ENCODE measurements at places on chromosomes 4 and X.
A peak's percentile ranks its signal among the peaks of the same experiment; 100 is the strongest.

- no peak for DNase-seq
Measured at GRCh38 chr4:68734095-68734494, 63.6 kb upstream of the UGT2B15 start.

DNA sequence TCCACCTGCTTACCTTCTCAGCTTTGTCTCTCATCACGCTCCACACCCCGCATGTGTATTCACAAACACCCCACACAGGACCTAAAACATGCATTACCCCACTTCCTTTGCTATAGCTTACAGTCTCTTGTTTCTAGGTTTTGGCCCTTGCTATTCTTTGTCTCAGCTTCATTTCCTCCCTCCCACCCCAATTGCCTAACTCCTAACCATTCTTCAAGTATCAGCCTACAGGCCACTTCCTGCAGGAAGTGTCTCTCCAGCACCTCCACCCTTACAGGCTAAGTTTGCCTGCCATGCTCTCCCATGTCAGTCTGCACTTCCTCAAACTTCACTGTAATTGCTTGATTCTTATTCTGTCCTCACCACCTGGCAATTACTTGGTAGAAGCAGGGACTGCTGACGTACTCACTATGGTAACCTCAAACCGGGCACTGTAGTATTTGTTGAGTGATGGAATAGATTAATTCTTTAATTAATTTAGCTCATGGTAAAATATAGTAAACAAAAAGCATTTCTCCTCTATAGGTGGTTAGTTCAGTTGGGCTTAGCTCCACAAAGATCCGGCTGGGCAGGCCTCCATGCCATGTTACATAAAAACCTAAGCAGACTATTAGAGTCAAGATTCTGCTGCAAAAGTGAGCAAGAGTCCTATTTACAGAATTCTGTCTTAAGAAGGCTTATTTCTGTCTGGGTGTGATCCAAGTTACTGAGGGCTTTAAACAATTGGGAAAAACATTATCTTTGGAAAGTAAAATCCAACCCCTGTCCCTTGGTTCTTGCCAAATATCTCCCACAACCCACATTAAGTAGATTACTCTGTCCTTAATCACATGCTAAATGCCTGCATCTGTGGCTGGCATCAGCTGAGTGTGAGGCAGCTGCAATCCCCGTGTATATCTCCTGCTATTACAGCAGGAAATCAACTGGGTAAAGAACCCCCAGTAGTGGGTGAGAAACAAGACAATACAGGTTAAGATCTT is 124.7 kb upstream of the CPEB2 start:
- DNase-seq = no peak

DNA sequence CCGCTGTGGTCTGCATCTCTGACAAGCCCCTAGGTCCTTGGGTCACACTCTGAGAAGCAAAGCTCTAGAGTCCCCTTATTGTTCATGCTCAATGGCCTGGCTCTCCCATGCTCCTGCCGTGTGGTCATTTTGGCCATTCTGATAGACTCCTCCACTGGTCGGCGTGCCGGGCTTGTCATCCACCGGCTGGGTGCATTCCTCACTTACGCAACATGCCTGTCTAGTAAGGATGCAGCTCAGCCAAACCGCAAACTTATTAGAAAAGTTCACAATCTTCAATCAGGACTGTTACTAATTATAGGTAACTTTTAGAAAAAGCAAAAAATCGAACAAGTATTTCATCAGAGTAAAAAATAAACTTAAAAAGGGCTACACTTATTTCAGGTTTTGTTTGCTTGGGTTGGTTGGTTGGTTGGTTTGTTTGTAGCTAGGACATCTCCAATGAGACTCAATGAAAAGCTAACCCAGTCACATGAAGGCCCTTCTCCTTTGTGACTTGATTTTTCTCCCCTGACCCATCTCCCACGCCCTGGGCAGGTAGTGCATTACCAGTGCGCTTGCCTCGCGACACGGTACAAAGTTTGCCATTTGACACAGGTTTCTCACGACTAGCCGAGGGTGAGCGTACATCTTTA is 41.0 kb downstream of the IRF2 start:
- no peak for DNase-seq

- no peak for DNase-seq
Measured at GRCh38 chr4:46979283-46979682, 14.1 kb downstream of the GABRA4 start.

DNA sequence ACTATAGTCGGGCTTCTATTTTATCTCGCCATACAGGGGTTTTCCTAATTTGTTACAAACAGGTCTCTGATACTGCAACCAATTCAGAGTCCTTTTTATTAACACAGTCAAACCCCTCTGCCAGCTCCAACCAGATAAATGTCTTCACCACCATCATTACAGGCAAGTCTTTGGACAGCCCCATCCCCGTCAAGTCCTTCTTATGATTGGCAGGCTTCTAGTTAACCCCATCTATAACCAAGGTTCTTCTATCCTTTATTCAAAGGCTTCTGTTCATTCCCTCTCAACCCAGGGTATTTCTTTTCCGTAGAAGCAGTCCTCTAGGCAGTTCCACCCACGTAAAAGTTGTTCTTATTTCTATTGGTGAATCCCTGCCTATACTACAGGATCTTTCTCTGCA is 29.9 kb upstream of the FOXR2 start:
- no peak for DNase-seq

DNA sequence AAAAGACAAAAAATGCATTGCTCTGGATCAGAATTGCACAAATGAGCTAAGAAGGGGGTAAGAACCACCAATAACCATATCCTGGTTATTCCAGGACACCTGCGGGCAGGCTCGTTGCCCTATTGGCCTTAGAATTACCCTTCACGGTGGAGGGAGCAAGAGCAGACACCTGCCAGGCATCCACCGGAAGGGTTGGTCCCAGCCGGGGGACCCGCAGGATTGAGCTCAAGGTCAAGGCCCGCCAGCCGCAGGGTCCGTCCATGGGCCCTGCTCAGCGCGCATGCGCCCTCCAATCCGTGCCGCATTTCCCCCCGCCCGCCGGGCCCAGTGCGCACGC is 575 bp downstream of the SLC25A6 start:
- no peak for DNase-seq

DNA sequence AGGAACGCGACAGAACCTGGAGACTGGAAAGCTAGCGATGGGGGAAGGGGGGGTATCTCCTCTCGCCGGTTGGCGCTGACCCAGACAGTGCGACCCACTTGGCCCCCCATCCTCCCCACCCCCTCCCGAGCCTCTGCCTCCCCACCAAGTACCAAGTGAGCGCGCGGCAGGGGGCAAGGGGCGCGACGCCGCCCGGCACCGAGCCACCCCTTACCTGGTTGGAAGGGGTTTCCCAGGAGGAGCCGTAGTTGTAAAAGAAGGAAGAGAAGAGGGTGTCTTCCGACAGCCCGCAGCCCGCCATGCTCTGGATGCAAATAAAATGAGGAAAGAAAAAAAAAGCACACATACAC is 112.2 kb downstream of the DHX15 start:
- peak; percentile 9 for DNase-seq

- no peak for DNase-seq
Measured at GRCh38 chr4:31026256-31026655, 306.1 kb downstream of the PCDH7 start.

DNA sequence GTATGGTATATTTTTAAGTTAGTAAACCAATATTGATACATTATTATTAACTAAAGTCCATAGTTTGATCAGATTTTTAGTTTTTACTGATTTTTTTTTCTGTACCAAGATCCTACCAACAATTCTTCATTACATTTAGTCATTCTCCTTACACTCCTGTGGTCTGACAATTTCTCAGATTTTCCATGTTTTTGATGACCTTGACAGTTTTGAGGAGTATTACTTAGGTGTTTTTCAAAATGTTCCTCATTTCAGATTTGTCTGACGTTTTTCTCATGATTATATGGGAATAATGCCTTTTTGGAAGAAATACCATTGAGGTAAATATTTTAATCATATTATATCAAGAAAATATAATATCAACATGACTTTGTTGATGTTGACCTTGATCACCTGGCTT is 423.8 kb downstream of the PPP4R3C start:
- no peak for DNase-seq

DNA sequence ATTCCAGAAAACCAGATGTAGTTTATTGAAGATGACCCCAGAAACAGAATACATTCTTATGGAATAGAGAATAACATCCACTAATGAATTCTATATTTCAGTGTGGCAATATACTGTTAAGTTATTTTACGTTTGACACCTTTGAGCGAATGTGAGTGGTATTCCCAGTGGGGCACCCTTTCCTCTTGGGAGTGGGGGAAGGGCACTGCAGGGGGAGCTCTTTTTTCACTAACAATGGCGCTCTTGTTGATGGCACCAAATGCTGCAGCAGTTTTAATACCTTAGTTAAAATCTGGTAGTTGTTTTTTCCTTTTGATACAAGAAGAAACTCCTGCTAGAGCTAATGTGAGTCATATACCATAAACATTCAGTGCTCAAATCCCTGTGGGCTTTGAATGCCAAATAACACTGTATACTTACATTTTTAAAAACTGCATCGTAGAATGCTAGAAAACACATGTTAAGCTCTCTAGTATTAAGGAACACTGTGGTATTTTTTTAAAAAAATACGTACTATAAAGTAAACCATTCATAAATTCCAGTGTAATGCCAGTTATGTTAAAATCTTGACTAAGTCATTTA is 178.5 kb downstream of the DCHS2 start:
- no peak for DNase-seq

DNA sequence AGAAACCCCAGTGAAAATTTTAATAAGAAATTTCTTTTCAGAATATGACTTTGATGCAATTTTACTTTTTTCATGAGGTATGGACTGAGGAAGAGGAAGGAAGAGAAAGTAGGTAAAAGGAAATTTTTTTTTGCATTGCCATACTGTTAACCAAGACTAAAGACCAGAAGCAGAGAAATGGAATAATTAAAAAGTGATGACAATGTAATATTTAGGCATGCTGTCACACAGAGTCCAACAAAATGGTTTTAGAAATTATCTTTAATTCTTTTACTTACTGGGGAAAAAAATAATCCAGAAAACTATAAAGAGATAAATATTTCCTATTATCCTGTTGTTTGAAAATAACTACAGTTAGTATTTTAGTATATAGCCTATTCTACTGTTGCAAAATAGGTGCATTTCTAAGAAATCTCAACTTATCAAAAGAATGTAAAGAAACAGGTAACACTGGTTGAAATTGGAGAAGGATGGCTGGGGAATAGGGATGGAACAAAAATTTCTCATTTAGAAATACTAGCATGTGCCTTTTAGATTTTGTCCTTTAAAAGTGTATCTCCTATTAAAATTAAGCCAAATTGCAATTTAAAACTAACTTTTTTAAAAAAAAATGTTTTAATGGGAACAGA is 92.6 kb downstream of the ANXA3 start:
- DNase-seq = no peak

DNA sequence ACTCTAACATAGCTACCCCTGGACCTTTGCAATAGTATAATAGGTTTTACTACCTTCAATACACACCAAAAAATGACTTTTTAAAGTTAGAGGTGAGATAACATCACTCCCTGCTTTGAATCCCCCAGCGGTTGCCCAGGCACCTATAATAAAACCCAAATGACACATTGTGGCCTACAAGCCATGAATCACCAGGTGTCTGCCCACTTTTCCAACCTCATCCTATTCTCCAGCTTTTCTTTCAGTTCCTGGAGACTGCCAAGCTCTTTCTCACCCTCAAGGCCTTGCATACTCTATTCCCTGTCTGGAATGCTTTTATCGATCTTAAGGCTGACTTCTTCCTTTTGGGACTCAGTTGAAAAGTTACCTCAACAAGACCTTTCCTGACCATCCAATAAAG is 16.4 kb upstream of the PRSS48 start:
- DNase-seq = no peak

DNA sequence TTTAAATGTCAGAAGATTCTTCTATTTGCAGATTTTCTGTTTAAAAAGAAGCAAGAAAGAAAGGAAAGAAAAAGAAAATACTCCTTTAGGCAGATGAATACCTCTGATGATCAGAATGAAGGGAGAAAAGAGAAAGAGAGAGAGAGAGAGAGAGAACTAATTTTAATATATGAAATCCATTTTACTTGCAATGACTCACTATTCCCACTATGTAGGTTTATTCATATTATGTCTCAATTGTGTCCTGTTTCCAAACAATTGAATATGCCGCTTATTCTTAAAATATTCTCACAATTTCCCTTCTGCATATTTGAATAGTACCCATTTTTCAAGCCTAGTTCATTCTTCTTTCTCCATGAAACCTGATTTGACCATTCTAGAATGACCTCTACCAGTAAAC is 11.7 kb downstream of the MEPE start:
- DNase-seq = no peak

DNA sequence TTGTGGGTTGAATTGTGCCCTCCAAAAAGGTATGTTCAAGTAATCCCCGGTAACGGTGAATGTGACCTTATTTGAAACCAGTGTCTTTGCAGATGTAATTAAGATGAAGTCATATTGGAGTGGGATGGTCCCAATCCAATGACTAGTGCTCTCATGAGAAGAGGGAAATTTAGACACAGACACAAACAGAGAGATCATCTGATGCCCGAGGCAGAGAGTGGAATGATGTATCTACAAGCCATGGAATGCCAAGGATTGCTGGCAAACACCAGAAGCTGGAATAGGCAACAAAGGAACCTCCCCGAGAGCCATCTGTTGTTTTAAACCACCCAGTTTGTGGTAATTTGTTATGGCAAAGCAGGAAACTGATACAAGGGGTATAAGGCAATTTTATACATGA is 35.1 kb downstream of the RPS6KA3 start:
- DNase-seq = no peak

DNA sequence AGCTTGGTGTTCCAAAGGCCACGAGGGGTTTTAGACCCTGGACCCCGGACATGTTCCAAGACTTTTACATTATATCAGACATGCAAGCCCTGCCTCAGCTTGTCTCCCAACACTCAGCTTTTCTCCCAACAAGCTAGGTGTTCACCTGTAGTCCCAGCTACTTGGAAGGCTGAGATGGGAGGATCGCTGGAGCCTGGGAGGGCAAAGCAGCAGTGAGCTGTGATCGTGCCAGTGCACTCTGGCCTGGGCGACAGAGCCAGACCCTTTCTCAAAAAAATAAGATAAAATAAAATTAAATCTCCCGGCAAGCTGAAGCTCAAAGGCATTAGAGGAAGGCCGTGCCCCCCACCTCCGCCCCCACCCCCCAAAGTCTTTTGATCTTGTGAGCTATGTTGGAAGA is 13.7 kb downstream of the CTAG1A start:
- no peak for DNase-seq

- peak; percentile 62 for DNase-seq
Measured at GRCh38 chr4:74133786-74134499, 24.0 kb upstream of the MTHFD2L start.

GRCh38 chr4:155887045-155887444 is 16.5 kb upstream of the TDO2 start:
- DNase-seq = no peak

Measured in activated CD4-positive, alpha-beta memory T cell treated with anti-CD3 and anti-CD28 coated beads for 36 hours (primary cell).